Glutamatergic neuron (in vitro differentiated cells): ENCODE measurements at places on chromosomes 5 and 9.

- DNase-seq, result peak; percentile 54
Measured at GRCh38 chr5:82018462-82018861, 46.6 kb downstream of the ATG10 start.

DNA sequence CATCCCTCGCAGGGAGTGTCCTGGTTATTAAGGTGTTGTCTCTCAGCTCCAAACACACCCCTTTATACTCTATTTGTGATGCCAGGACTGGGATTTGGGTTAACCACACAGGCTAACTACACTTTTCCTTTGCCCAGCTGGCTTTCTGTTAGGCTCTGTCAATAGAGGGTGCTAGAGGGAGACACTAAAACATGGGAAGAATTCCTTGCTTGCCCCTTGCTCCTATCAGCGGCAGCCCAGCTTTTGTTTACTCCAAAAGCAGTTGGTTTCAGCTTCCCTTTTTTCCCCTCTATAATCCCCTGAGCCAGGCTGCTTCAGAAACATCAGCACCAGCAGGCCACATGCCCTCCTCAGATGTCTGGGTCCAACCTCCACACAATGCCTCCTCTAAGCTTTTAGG, 297.1 kb downstream of the KCTD16 start:
- no peak for DNase-seq

GRCh38 chr5:43203373-43203772, 11.3 kb downstream of the NIM1K start:
- DNase-seq, result no peak

- no peak for DNase-seq
Measured at GRCh38 chr5:79200573-79201183, 35.3 kb upstream of the JMY start.

- DNase-seq, result no peak
Measured at GRCh38 chr5:149948993-149949392, 4.4 kb upstream of the PDE6A start.

DNA sequence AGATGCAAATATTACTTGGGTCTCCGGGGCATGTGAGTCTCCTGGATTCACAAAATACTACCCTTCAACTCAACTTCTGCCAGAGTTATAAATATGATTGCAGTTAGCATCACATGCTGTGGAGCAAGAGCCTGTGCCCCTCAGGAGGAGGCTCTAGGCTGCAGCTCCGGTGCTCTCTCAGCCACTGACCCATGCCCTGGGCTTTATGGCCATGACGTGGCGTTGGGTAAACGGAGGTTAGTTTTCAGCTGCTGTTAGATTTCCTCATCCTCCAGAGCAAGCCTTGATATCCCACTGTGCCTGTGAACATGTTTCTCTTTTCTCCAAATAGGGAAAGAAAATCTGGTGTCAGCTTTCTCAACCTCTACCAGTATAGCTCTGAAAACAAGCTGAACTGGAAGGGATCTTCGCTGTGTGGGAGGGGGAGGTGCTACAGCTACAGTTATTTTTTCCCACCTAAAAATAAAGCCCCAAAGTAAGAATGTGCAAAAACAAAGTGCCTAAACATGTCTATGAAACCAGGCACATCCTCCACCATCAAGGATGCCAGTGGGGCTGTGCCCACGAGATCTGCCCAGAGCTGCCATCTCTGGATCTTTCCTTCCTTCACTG, 124.4 kb upstream of the GPR151 start:
- DNase-seq, result no peak

DNA sequence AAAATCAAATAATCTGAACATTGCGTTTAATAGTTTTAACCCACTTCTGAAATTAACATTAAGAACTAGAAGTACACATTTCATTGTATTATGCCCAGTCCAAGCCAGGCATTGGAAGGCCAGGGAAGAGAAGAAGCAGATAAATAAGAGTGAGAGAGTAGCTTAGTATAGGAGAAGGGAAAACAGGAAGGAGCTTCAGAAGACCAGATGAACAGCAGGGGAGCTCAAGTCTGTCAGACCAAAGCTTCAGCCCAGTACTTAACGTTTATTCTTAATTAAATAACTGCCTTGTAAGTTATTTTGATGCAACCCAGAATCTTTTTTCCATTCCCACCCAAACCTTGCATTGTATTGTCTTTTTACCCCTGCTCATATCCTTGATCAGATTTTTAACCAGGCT, 11.5 kb upstream of the FAM120AOS start:
- DNase-seq, result no peak

GRCh38 chr5:66597183-66597757, 1.1 kb downstream of the MAST4 start:
- peak; percentile 37 for DNase-seq

- no peak for DNase-seq
Measured at GRCh38 chr5:38117784-38118479, 140.4 kb upstream of the EGFLAM start.

DNA sequence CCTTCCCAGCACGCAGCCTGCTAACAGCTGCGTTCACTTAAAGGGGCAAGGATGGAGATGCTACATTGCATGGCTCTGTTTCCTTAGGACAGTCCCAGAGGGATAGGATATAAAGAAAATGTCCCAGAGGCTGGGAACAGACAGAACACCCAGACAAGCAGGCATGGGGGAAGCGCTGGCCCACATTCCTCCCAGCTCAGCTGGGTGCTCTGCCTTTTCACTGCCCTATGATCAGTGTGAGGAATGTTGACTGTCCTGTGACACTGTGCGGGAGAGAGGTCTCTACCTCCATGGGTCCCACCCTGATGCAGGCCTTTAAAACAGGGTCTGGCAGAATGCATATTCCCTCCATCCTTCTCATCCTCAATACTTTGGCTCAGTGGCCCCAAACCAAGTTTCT, 459.4 kb upstream of the DMAC1 start:
- no peak for DNase-seq

DNA sequence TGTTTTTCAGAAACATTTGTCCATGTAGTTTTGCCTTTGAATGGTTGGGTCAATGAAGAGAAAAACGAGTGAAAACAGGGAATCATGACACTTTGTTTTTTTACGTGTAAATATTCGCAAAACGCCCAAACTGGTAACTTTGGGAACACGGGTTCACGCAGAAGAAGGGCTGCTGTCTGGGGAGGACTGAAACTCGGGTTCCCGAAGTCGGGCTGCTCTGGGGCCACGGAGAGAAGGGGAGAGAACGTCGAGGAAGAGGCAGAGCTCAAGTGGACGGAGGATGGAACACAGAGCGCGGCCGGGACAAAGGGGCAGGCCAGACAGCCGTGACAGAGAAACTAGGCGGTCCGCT, 478 bp upstream of the SETD9 start:
- DNase-seq, result peak; percentile 75

DNA sequence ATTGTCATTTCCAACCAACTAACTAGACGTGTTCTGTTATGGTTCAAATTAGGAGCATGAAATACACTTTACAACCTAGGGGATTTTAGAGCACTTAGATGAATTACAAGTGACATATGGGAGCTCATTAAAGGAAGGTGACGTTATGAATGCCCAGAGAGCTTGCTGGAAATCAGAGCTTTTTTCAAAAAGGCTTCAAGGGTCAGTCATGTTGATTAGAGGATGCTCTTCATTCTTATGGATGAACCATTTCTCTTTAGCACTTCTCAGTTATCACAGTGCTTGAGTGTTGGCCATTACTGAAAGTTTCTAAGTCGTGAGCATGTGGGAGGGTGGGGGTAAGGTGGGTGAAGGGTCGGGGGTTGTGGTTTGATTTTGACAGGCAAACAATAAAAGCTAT, 1245.5 kb upstream of the DMAC1 start:
- no peak for DNase-seq
